ENCODE measurements at places on chromosomes 5 and 9.

DNA sequence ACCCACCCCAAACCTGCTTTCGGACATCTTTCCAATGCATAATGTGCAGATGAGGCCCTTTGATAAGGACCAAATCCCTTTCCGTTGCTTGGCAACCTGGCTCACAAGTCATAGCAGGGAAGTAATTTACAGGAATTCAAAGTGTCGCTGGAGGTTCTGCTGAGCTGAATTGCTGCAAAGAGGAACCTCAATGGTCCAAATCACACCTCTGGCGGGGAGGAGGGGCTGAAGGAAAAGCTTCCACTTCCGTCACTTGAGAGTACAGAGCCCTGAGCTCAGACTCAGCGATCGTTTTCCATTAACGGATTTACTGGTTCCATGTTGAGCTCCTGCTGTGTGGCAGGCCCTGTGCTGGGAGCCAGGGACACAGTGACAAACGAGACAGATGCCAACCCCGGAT, 99.3 kb downstream of the KCNIP1 start:
- DNase-seq, result no peak

DNA sequence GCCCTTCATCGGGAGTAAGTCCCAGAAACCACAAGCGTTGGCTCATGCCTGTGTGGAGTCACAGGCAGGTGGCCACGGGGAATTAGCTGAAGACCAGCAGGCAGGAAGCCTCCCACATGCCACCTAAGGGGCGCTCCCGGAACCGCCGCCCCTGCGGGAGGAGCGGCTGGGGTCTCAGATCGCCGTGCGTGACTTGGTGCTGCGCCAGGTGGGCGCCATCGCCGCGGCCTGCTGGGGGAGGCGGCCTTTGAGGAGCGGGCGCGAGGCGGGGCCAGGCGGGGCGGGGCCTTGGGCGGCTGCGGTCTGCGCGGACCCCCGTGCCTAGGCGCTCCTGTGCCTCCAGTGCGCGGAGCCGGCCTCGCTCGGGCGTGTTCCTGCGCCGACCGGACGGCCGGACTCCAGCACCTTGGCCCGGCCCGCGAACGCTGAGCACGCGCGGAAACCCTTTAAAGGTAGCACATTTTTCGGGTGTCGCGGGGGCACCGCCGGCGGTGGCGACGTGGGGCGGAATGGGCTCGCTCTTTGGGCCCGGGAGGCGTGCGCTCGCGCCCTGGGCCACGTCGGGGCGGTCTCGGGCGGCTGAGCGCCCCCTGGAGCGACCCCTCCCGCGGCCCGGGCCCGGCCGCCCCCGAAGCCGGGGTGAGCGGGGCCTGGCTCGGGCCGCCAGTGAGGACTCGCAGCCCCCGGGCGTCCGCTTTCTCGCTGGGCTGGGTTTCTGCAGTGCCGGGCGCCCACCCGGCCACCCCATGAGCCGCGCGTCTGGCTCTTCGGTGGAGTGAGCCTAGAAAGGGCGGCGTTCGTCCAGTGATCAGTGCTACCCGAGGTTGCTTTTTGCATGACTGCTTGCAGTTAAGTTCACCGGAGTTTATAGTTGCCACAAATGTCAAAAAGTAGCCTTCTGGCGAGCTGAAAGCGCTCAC, 24.5 kb downstream of the LECT2 start:
- no peak for DNase-seq

GRCh38 chr9:117733465-117733864, 29.3 kb downstream of the TLR4 start:
- no peak for DNase-seq

DNA sequence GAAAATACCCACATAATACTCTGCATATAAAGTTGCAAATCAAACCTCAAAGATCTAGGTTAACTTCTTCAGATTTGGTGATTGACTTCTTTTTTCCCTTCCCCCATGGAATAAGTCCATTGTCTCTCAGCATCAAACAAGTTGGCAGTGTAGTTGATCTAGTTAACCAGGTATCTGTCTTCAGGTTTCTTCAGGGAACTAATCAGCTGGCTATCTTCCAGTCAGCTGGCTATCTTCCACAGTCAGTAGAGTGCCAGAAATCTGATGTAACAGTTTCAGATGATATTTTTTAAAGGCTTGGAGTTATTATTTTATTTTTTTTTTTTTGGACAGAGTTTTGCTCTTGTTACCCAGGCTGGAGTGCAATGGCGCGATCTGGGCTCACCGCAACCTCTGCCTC, 16.8 kb downstream of the TNFSF15 start:
- DNase-seq, result no peak

DNA sequence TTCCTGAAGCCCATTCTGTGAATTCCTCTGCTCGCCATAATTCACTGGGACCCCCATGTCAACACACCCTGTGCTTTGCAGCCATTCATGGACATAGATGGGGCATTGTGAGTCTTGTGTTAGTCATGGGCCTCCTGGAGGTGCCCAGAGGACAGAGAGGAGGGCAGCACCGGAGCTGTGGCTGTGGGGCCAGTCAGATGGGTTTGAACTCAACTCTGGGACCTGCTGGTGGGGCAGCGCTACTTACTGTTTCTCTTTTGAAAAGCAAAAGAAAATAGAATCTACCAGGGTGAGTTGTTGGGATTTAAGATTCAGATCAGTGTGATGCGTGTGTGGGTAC, 11.3 kb upstream of the EXOC3 start:
- DNase-seq, result no peak

DNA sequence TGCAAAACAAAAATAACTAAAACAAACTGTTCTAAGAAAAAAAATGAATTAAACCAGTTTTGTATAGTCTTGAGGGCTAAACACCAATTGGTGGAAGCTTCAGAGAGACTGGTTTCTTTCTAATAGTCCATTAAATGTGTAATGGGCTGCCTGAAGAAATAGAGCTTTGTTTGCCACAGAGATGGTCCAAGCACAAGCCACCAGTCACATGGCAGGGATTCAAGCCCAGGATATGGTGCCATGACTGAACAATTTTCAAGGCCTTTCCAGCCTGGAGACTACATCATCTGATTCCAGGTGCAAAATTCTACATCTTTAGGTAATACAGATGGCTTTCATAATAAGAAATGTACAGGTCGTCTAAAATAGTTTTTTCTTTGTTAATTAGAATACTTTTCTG, 355.3 kb downstream of the NR2F1-AS1 start:
- no peak for DNase-seq

- peak; percentile 77 for DNase-seq
Observed at GRCh38 chr5:145854651-145855258, 18.1 kb downstream of the GRXCR2 start.

- no peak for DNase-seq
Observed at GRCh38 chr9:89431930-89432725, 65.8 kb downstream of the SEMA4D start.

GRCh38 chr5:172795318-172795977, 24.5 kb upstream of the DUSP1 start:
- DNase-seq, result peak; percentile 91

DNA sequence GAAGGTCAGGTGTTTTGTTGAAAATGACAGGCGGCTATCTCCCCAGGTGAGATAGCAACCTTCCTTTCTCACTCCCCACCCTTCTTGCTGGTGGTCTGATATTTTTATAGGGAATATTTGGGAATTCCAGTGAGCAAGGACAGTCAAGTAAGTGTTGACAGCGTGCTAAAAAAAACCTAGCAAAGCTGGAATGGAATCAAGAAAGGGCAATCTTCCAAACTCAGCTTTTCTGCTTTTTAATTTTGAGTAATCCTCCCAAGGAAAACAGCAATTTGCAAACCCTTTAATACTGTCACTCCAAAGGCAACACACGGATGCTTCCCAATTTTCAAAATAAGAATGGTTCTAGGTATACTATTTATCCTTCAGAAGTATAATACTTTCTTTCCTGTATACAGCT, 143.7 kb upstream of the PCA3 start:
- no peak for DNase-seq

DNA sequence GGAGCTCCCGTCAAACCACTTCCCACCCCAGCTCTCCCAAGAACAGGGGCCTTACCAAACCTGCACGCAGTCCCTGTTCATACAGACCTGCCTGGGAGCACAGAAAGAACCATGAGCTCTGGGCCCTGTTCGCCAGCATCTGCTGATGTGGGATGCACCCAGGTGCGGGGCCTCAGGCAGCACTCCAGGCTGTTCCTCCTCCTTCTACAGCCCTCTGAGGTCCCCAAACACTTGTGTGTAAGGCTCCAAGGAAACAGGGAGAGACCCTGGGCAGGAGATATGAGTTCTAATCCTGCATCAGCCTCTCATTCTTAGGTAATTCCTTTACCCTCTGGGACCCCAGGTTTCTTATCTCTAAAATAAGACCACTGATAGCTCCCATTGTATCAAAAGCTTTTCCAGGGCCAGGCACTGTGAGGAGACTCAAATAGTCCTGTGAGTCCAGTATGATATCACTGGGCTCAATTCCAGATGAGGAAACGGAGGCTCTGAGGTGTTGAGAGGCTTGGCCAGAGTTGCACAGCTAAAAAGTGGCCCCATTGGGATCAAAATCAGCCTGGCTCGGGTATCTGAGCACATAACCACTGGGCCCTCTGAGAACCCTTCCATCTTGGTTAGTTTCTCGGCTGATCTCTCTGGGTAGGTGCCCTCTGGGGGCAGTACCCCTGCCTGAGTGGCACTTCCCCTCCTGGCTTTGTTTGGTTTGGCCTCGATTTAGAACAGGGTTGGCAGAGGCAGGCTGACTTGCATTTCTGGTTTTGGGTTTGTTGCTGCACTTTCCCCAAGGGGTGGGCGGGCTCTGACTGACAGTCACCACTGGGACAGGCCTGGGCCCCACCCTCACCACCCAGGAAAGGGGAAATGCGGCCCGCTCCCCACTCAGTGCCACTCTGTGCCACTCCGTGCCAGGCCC, 116.8 kb downstream of the RGS3 start:
- no peak for DNase-seq
